ENCODE measurements at places on chromosomes 2 and 18. TPM values are rescaled to one million over a fixed set of nuclear protein-coding genes. Genes with fewer than 3 reads are reported as not detected.

LPIN2 gene
- 50.7 TPM for total RNA-seq

VWA3B gene
- total RNA-seq: 0.17 TPM

TM4SF20 gene
- not detected for total RNA-seq

PJVK gene
- total RNA-seq: 2.3 TPM

IL1F10 gene
- not detected for total RNA-seq
